Esophagus muscularis mucosa (tissue), 4 donors: ENCODE measurements at places on chromosomes 6 and 20. TPM values are rescaled to one million over a fixed set of nuclear protein-coding genes. Genes with fewer than 3 reads are reported as not detected.

Gene RWDD1
- 44.1 TPM for total RNA-seq

Gene GSTA3
- total RNA-seq: not detected

DNA sequence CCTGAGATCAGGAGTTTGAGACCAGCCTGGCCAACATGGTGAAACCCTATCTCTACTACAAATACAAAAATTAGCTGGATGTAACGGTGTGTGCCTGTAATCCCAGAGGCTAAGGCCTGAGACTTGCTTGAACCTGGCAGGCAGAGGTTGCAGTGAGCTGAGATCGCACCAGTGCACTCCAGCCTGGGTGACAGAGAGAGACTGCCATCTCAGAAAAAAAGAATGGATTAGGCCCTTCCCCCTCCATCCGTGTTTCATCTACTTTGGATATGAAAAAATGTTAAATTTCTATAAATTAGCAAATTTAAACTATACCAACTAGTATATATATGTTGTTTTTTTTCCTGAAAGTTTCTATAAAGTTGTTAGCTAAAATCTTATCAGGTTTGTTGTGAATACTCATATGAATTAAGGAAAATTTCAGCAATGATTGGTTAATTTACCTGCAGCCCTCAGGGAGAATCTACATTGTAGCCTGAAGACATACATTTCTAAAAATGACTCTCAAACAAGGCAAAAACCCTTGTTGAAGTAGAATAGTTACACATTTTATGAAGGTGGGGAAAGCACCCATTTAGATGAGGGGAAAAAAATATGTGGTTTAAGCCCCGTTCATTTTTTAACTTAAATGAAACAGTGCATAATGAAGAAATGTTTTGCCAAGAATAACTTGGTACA lies 120.9 kb downstream of the TIAM2 start:
- H3K27ac ChIP-seq: no peak overlapping the region
- H3K36me3 ChIP-seq: no peaks in the 10 kb centered on the region
- no peaks in the 10 kb centered on the region for H3K4me1 ChIP-seq
- no peak for DNase-seq

Gene REM1
- total RNA-seq: 10.2 TPM

Gene BANF2
- total RNA-seq: not detected
